ENCODE measurements at places on chromosomes 13 and 19.

DNA sequence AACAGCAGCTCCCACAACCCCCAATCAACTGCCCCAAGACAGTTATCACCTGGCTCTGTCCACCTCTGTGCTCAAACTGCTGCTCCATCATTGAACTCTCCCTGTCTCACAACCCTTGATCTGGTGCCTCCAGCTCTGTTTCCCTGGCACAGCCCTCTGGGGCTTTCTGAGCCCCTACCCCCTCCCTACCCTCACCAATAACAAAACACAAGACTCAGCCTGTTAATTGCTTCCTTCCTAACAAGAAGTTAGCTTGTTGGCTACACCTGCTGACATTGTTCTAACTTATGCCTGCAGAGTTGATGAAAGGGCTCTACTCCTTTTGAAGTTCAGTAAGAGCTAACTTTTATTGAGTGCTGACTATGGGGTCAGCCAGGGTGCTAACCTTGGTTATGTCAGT is 99.4 kb upstream of the FNDC3A start:
- ATAC-seq, result no peak

GRCh38 chr19:51511353-51511752 is 9.8 kb upstream of the SIGLEC12 start:
- peak; percentile 64 for ATAC-seq

- ATAC-seq, result no peak
Observed at GRCh38 chr13:108270442-108270841, 924 bp downstream of the TNFSF13B start.

DNA sequence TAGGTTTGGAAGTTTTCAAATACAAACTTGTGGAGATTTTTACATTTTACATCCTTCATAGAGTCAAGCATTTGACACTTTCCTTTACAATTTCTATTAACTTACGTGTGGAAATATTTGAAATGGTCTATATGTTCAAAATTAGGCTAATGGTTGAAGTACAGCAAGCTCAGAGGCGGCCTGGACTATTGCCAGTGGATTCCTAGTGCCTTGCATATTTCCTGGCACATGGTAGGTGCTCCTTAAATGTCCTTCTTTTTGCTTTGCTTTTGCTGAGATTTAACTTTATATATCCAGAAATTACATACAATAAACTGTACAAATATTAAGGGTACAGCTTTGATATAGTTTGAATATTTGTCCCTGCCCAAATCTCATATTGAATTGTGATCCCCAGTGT is 93.9 kb downstream of the UBL3 start:
- ATAC-seq, result no peak

DNA sequence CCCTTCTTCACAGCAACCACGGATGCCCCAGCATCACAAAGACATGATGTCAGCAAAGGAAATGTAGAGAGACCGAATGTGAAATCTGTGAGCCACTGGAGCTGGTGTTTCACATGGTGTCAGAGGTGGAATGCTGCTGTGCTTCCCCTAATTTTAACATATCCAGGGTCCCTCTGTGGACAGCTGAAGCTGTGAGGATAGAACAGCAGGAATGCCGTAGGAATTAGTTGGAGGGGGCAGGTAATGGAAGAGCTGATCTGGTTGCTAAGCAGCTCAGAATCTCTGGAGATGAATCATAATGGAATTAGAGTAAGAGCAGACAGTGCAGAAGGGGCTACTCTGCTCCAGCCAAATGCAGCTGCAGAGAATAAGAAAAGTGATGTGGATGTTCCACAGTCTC is 68.9 kb upstream of the ZNF835 start:
- ATAC-seq, result no peak

DNA sequence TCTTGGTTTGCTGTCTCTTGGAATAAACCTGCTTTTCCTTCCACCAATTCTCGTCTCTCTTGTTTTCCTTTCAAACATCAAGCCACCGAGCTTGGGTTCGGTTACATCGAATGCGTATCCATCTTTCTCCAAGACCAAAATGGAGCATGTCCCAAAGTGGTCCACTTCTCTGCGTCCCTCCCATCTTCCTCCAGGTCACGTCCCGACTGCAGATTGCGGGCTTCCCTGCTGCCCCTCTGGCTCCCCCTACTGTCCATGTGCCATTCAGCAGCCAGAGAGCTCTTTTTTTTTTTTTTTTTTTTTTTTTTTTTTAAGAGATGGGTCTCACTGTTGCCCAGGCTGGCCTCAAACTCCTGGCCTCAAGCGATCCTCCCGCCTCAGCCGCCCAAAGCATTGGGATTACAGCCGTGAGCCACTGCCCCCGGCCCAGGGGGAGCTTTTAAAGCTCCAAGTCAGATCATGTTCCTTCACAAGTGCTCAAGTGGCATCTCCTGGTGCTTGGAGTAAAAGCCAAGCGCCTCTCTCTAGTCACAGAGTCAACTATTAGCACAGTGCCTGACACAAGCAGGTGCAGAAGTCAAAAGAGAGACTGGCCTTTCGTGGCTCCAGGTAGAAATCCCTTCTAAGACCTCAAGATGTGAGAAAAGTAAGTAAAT is 10.0 kb downstream of the COL5A3 start:
- peak; percentile 78 for ATAC-seq

- ATAC-seq, result peak; percentile 43
Observed at GRCh38 chr19:3573162-3573857, 566 bp downstream of the HMG20B start.

DNA sequence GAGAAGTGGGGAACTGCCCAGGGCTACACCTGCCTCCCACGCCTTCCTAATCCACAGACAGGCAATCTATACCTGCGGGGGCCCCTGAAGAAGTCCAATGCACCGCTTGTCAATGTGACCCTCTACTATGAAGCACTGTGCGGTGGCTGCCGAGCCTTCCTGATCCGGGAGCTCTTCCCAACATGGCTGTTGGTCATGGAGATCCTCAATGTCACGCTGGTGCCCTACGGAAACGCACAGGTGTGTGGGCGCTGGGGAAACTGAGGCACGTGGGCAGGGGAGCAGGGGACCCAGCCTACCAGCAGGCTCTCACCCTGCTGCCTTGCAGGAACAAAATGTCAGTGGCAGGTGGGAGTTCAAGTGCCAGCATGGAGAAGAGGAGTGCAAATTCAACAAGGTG is 1.4 kb downstream of the IFI30 start:
- no peak for ATAC-seq

DNA sequence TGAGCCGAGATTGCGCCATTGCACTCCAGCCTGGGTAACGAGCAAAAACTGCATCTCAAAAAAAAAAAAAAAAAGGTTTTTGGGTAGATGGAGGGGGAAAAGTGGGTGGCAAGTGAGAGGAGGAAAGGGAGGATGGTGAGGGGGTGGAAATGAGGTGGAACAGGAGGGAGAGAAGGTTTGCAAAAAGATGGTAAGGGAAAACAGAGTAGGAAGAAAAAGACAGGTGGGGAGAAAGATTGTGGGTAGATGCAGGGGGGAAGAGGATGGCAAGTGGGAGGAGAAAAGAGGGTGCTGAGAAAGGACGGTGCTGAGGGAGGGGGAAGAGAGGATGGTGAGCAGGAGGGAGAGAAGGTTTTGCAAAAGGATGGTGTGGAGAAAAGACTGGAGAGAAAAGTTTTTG is 57.8 kb upstream of the C1QTNF9B start:
- ATAC-seq, result no peak

- no peak for ATAC-seq
Observed at GRCh38 chr19:9552536-9553274, 14.3 kb upstream of the ZNF426 start.

DNA sequence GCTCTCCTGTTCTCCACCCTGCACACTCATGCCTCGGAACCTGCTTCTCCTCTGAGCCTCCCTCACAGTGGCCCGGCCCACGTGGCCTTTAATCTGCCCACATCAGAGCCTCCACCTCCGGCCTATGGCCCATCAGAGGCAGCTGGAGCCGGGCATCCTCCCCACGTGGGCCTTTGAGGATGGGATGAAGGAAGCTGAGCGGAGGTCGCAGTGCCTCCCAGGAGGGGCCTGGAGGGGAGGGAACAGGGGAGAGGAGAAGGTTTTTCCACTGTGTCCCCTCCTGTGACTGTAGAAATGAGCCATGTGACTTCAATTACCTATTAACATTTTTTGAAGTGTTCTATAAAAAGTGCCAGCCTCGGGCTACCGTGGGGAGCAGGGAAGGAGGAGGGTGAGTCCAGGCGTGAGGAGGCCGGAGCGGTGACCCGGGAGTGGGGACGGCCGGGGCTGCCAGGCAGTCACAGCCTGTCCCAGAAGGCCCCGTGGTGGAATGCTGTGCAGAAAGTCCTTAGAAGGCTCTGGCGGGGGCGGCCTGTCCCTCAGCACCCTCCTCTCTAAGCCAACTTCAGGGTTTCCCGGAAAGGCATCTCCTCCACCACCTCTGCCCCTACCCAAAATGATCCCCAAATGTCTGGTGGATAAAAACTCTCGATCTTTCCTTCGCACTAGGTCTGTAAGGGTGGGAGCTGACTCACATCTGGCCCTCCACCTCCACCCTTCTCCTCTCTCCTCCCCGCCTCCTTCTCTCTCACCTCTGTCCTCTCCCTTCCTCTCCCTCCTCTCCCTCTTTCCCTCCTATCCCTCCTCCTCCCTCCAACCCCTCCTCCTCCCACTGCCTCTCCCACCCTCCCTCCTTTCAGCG is 24.8 kb upstream of the SLC1A5 start:
- ATAC-seq, result peak; percentile 57

- ATAC-seq, result no peak
Observed at GRCh38 chr13:93603043-93603442, 376.4 kb downstream of the GPC6 start.

GRCh38 chr13:109012115-109012514 is 382.7 kb downstream of the MYO16 start:
- no peak for ATAC-seq

- no peak for ATAC-seq
Observed at GRCh38 chr13:45752510-45752909, 50.4 kb downstream of the CBY2 start.

DNA sequence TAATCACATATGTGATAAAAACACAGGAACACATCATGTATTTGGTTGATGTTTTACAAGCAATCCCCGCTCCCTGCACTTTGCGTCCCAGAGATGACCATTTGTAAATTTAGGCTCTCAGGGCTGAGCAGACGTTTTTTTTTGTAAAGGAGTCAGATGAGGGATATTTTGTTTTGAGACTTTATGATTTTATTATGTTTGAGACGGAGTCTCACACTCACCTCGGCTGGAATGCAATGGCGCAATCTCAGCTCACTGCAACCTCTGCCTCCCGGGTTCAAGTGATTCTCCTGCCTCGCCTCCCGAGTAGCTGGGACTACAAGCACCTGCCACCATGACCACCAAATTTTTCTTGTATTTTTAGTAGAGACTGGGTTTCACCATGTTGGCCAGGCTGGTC is 1.4 kb downstream of the TLE6 start:
- ATAC-seq, result no peak

- peak; percentile 55 for ATAC-seq
Observed at GRCh38 chr13:105573136-105573535, 962.3 kb downstream of the EFNB2 start.

DNA sequence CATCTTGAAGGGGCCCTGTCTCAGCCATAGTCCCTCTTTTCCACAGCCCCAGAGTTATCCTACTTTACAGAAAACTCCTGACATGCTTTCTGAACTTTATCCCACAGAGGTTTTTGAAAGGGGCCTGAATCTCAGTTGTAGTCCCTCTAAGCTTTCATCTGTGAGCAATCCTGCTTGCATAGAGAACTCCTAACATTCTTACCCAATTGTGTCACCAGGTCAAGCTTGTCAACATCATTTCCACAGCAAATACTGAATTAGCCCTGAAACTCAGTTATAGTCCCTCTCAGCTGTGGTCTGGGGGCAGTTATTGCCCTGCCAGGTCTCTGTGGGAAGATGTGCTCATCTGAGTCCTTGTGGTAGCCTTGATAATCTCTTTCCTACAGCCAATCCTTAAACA is 2190.3 kb upstream of the PCDH20 start:
- ATAC-seq, result no peak

DNA sequence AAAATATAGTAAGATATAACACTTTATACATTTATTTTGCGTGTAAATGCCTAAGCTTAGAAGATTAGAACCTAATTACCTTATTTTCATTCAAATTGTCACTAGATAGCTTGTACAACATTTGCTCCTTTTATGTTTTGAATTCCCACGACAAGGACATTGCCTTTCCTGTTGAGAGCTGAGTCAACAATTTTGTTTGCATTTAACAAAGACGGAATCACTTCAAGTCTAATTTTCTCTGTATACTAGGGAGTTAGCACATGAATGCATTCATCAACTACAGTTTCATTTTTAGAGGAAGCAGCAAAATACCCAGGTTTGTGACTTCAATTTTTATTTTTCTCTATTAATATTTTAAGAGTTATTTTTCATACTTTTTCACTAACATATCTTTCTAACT is 48.7 kb upstream of the PCCA start:
- no peak for ATAC-seq

- ATAC-seq, result no peak
Observed at GRCh38 chr13:96935901-96936300, 58.4 kb downstream of the OXGR1 start.

DNA sequence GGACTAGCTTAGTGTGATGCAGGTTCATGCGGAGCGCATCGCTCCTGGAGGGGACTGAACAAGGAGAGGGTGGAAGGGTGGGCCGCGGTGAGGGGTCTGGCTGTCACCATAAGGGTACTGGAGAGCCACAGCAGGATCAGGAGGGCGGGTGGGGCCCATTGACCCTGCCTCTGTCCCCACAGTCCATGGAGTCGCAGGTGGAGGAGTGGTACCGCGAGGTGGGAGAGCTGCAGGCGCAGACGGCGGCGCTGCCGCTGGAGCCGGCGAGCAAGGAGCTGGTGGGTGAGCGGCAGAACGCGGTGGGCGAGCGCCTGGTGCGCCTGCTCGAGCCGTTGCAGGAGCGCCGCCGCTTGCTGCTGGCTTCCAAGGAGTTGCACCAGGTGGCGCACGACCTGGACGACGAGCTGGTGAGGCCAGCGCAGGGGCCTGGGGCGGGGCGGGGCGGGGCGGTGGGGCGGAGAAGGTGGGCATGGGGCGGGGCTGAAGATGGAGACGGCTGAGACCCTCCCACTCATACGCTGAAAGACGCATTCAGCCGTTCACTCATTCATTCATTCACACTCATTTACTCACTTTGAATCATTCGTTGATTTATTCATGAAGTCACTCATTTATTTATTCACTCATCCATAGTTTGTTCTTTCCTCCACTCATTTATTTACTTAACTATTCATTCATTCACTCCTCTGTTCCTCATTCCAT is 27.5 kb upstream of the SHKBP1 start:
- ATAC-seq, result peak; percentile 99

GRCh38 chr13:46662690-46663089 is 109.7 kb downstream of the LRCH1 start:
- no peak for ATAC-seq

All from SK-N-SH treated with all-trans-retinoic acid at 6 μM for 48 hours (cell line).